Activated CD8-positive, alpha-beta memory T cell treated with anti-CD3 and anti-CD28 coated beads for 24 hours (primary cell): ENCODE measurements at places on chromosomes 7 and 10.
A peak's percentile ranks its signal among the peaks of the same experiment; 100 is the strongest.

- no peak for DNase-seq
Measured at GRCh38 chr7:1174881-1175596, 15.0 kb upstream of the ZFAND2A start.

DNA sequence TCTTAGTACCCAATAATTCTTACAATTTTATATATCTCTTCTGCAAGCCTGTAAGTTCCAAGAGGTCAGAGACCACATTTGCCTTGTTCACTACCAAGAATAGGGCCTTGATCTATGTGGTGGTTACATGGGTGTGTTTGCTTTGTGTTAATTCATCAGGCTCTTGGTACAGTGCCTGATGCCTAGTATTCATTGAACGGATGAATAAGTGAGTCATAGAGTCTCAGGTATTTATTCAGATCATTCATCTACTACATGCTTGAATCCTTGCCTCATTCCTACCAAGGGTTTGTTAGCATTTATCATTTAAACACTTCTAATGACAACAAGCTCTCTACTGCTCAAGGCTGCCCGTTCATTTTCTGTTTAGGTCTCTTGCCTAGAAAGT, 11.3 kb upstream of the SGPL1 start:
- no peak for DNase-seq

DNA sequence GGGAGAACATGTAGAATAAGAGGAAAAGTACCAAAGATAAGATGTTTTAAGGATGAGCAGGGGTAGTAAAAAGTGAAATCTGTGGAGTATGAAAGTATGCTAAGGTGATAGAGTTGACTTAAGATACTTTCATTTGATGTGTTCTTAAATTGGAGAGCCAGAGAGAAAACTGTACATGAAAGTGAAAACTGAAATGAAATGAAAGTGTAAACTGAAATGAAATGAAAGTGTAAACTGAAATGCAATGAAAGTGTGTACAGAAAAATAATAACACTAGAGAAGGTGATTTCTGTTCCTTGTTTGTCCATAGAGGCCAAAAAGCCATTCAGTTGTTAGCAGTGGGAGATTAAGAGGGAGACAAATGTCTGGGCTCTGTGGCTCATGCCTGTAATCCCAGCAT, 17.5 kb downstream of the AHR start:
- DNase-seq: no peak

DNA sequence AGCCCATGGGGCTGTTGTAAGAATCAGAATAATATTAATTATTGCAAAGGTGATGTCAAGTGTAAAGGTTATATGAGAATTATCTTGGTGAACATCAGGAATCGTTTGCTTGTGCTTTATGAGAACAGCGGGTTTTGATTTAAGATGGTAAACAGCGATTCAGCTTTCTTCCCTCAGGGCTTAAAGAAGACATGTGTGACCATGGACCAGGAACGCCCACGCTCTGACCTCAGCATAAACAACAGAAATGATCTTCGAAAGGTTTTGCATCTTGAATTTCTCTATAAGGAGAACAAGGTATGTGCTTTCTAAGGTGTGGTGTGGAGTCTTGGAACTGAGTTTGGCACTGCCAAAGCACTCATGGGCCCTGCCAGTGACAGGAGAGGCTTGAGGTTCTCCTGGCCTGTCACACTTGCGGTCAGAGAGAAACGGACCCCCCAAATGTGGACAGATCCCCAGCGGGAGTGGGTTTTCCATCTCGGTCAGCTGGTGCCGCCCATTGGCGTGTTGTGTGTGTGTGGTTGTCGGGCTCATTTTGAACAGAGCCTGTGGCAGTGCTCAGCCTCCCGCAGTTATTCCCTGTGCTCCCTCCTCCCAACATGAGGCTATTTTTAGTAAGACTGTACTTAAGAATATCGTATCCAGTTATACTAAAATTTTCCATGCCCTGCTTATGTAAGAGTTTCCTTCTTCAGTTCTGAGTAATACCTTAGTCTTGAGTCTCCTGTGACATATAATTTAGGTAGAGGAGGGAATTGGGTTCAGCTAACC, 7.2 kb downstream of the MINDY4 start:
- no peak for DNase-seq

DNA sequence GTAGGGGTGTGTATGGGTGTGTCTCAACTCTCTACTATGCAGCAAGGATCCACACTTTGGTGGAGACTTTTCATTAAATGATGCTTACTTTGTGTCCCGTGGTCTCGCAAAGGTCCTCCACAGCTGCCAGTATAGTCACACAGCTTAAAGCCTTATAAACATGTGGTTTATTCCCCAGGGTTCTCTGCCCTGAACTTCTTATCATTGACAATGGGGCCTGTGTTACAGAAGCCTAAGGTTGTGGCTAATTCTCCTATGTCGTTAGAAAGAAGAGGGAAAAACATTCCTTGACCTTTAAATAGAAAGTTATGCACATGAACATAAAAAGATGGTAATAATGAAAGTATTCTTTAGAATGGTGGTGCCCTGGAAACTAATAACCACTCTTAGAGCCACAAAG, 201.4 kb downstream of the INHBA start:
- no peak for DNase-seq

DNA sequence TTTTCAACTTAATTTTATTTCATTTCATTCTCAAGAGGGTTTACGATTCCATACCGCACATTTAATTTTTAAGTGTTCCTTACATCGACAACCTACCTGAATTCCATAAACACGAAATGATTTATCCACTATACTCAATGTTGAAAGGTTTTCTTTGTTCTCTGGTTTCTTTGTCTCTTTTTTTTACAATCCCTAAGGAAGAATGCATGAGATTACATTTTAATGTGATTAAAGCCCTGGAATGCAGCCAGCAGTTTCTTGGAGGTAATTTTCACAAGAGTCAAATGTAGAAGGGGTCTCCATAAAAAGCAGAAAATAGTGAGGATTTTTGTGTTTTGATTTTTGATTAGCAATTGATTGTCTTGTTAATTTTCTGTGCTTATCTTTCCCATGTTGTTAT, 59.2 kb upstream of the ADCY1 start:
- no peak for DNase-seq

- peak; percentile 61 for DNase-seq
Measured at GRCh38 chr10:6300106-6300783, 97.5 kb downstream of the PFKFB3 start.

DNA sequence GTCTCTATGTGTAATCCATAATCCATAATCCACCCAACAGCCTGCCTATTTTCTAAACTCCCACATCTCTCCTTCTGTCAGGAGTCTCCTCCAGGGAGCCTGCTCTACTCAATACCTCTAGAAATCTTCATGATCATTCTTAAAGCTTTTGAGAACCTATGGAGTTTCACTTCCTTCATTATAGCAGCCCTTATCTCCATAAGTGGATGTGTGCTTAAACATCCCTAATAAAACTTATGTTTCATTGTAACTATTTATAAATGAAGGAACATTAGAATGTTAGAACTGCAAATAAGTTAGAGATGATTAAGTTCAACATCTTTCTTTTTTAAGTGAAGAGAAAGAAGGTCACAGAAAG, 8.5 kb downstream of the CPED1 start:
- DNase-seq: no peak

GRCh38 chr10:14389981-14390590, 59.4 kb upstream of the FRMD4A start:
- DNase-seq: no peak

- no peak for DNase-seq
Measured at GRCh38 chr7:64758151-64758550, 36.1 kb upstream of the ZNF138 start.

DNA sequence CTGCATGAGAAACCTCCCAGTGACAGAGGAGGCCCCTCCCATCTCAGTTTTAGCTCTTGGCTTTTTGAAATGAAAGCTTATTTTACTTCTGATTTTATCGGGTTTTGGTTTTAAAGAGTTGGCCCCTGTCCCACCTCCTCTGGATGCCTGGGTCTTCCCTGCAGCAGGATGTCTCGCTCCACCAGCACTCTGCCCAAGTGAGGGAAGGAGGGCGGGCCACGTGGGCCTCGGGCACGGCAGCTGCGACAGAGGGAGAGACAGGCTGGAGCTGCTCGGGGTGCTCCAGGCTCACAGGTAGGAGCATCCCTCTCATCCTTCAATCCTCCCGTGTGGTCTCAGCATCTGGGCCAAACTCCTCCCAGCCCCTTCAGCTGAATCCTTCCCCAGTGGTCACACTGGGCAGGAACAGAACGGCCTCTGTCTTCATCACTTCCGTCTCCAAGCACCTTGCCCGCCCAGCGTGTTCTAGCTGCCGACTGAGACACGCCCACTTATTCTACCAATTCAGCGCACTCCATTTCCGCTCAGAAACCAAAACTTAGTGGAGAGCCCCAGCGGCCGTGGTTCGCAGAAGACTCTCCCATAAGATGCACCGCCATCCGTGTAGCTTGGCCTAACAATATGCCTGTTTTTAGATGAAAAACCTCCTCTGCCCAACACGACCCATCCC, 222.9 kb downstream of the GLRX3 start:
- no peak for DNase-seq

- no peak for DNase-seq
Measured at GRCh38 chr7:2553108-2553507, 2.2 kb downstream of the BRAT1 start.

DNA sequence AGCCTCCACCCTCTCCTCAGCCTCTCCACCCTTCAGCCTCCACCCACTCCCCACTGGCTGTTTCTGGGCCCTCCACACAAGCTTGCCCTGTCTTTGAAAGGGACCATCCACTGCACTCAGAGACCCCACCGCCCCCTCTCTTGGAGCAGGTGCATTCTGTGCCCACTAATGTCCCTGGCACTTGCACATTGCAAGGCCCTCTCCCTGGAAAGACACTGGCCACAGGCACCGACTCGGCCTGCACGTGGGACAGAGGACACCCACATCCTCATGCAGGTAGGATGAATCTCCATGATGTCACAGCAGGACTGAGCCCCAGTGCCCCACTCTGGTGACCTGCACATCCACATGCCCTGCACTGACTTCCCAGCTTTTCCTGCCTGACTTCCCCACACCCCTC, 36.8 kb upstream of the EBF3 start:
- peak; percentile 35 for DNase-seq

DNA sequence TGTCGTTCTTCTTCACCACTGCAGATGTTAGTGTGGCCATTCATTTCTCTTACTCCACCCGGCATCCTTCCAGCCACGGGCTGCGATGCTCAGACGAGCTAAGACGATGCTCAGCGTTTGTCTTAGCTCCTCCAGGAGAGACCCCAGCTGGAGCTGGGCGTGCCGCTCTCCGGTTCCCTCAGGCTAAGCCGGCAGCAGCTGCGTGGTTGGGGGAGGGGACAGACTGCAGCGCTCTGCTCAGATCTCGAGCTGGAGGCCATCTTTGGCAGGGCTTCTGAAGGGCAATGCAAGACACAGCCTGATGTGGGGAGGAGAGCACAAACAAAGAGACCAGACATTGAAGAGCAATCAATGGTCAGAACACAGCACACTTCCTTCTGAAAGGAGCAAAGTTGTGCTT, 4.8 kb downstream of the INA start:
- DNase-seq: no peak

- DNase-seq: no peak
Measured at GRCh38 chr7:44212581-44213184, 11.9 kb downstream of the YKT6 start.

DNA sequence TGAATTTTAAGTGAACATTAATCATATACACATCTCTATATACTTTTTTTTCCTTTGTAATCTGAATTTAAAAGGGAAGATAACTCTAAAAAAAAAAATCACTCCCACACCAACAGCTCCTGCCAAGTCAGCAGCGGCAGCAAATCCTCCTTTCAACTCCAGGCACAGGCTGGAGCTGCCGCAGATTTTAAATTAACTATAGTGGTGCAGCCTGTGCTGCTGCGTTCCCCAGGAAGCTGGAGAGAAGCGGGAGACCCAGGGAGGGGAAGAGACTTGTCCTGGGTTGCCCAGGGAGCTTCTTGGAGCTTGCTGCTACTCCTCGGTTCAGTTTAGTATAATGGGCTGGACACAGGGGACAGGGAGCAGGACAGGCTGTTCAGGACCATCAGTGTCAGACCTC, 32.6 kb upstream of the HSPB1 start:
- no peak for DNase-seq

DNA sequence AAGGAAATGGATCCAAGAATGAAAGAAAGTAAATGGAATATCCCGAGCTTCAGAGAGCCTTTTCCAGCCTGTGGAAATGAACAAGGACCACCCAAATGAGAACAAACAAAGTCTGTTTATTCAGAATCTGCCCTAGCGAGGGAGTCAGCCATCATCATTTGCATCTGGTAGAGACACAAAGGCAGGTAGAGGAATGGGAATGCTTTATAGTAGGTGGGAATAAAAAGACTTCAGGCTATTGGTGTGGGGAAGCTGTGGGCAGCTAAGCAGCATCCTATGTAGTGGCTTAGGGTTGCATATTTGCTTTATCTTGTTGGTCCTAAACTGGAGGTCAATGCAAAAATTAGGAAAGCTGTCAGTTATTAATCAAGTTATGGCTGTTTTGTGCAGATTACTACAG, 9.2 kb upstream of the MRLN start:
- no peak for DNase-seq

- no peak for DNase-seq
Measured at GRCh38 chr7:41921453-41921981, 218.6 kb upstream of the INHBA start.

DNA sequence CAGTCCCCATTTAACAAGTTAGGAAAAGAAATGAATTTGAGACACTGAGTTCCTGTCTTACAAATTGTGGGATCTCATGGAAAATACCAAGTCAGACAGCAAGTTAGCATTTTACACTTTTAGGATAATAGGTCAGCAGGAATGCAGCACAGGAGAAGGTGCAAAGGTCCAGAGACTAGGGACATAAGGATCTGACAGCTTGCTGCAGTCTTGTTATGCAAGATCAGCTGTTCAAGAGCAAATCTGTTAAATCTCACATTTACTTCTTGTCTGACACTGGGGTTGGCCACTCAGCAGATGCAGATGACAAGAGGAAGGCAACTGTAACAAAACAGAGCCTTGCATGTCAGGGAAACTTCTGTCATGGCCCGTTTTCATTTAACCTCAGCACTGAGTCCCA, 239.6 kb downstream of the PHF14 start:
- no peak for DNase-seq

- DNase-seq: no peak
Measured at GRCh38 chr10:96764425-96765060, 44.2 kb upstream of the PIK3AP1 start.

- no peak for DNase-seq
Measured at GRCh38 chr7:137804836-137805235, 41.9 kb downstream of the DGKI start.

- DNase-seq: no peak
Measured at GRCh38 chr7:1340461-1341360, 108.0 kb downstream of the UNCX start.
